ENCODE measurements at places on chromosomes 13 and 19.

GRCh38 chr13:25939961-25940687, 111.7 kb downstream of the SHISA2 start:
- DNase-seq: no peak

- DNase-seq: no peak
Measured at GRCh38 chr13:41702540-41702939, 245.2 kb downstream of the RGCC start.

GRCh38 chr13:98722958-98723357, 29.5 kb downstream of the SLC15A1 start:
- no peak for DNase-seq

DNA sequence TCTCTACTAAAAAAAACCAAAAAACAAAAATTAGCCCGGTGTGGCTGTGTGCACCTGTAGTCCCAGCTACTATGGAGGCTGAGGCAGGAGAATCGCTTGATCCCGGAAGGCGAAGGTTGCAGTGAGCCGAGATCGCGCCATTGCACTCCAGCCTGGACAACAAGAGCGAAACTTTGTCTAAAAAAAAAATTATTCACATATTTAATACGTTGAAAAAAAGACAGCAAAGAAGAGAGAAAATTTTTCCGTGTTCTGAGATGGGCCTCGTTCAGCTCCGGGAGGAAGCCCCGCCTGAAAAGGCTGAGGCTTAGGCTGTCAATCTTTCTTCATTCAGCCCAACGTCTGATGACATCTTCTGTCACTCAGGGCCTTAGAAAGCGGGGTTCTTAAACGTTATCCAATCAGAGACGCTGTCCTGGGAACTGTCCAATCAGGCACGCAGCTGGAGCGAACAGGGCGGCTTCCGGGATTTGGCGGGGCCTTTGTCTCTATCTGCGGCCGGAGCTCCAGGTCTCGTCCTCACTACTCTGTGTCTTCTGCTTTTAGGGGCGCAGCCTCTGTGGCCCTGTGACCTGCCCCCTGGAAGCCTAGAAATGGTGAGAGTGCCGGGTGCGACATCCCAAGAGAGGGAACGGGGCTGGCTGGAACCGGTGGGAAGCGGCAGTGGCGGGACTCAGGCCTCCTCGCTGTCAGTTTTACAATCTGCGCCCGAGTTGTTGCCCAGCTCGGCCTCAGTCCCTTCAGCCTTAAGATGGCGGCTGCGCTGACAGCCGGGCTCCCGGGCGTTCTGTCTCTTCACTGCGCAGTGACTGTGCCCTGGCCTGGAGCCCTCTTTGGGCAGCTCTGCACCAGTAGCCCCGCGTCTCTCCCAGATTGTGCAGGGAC, at the start of gene ZNF726:
TSS of gene ZNF726 (plus strand) at position 485 of the 885 bp plus-strand sequence. CDS start at position 594, 109 bp downstream.
- DNase-seq: peak; percentile 52

DNA sequence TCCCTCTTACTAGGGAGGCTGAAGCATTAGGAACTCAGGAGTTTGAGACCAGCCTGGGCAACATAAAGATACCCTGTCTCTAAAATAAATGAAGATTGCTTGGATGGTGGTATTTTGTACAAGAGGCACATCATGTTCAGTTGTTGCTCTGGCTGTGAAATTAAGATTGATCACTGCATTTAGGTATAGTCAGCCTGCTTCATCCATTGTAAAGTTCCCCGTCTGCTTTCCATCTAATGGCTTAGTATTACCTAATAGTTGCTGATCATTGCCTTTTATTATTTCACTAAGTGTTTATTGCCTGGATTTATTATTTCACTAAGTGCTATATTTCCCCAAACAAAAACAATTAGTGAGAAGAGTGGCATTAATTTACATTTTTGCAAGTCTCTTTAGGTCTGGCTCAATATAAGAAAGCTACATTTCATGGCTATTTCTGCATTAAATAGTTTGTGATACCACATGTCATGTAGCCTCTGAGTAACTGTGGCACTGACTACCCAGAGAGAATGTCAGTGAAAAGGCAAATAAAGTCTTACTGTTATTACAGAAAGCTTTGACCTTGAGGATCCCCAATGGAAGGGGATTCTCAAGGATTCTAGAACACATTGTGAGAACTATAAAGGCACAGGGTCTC, 45.0 kb upstream of the ZMYM5 start:
- DNase-seq: no peak

DNA sequence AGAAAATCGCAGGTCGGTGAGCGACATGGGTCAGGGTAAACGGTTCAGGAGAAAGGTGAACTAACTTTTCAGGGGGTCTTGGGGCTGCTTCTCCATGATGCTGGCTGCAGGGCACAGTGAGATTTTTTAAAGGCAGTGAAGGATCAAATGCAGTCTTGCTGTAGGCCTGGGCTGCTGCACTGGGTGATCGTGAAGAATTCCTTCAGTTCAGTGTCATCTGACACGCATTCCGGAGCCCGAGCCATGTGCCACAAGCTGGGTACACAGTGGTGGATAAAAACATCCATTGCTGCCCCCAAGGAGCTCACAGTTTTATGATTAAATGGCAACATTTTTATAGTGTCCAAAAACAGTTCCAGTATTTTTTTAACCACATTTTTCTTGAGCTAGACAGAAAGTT, 56.3 kb upstream of the GPR12 start:
- DNase-seq: no peak

GRCh38 chr13:81224209-81224833, 883.4 kb upstream of the SPRY2 start:
- DNase-seq: no peak

DNA sequence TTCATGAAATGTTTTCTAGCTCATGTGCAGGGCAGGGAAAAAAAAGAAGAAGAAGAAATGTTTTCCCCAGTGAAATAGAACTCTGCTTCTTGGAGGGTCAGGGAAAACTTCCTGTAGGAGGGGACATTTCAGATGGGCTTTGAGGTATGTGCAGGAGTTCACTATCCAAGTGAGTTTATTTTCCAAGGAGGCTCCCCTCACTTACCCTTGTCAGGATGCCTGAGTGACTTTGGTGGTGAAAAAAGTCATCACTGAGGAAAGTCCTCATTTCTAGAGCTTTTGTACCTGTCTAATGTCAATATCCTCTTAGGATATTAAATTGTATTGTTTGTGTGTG, 656 bp upstream of the C3 start:
- no peak for DNase-seq

- no peak for DNase-seq
Measured at GRCh38 chr13:86357106-86357505, 557.9 kb upstream of the SLITRK6 start.

GRCh38 chr19:3459089-3459881, 21.0 kb downstream of the SMIM24 start:
- DNase-seq: no peak

GRCh38 chr13:35159041-35159440, 217.0 kb downstream of the NBEA start:
- DNase-seq: no peak

DNA sequence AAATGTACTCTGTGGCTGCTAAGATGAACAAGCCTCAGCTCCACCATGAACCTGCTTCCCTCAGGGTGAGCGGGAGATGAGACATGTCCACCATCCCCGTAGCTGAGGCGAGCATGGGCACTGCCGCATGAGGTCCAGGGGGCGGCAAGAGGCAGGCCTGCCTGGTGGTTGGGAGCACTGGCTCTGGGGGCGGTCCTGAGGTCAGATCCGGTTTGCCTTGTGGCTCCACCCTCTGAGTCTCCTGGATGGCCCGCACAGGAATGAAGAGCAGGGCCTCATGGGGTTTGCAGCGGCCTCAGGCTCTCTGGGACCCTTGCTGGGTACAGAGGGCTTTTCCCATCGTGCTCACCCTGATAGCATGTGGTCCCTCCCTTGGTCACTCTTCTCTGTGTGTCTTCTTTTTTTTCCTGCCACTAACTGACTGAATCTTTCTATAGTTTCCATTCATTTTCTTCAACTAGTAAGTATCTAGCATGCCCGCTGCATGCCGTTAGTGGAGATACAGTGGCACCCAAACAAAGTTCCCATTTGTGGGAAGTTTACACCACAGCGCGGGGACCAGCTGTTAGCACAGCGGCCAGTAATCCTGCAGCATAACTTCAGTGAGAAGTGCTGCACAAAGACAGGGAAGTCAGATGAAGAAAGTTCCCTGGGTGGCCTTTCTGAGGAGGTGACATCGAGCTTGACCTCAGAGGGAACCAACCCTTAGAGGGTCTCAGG, 37.3 kb downstream of the CAPN12 start:
- no peak for DNase-seq

- DNase-seq: no peak
Measured at GRCh38 chr19:56547535-56547934, 8.8 kb downstream of the ZFP28 start.

DNA sequence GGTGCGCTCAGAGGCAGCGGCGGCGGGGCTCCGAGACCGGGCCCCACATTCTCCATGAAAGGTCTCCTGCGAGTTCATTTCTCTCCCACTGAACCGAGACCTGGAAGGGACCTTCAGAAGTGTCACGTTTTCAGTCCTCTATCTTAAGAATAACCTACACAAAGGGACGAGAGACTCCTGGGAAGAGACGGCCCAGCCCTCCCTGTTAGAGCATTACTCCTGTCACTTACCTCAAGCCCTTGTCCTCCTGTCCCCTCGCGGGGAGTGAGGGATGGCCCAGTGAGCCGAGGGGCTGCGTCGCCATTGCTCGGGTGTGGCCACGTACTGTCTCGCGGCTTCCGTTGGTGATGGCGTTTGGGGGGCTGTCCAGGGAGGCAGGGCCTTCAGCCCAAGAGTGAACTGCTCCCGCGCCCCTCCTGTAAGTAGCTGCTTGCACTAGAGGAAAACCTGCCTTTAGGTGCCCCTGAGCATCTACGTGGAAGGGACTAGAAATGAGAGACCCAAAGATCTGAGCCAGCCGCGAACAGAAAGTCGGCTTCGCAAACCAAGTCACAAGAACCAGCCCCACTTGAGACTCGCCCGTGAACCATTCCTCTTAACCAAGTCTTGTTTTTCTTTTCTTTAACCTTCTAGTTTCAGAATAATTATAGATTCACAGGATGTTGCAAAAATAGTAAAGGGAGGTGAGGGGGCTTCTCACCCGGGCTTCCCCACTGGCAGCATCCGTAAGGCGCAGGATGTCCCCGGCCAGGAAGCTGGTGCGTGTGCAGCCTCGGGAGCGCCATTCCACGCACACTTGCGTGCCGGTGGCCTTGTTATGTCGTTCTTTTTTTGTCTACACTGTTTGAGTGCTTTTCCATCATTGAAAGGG, 21.1 kb upstream of the NDUFS7 start:
- no peak for DNase-seq

DNA sequence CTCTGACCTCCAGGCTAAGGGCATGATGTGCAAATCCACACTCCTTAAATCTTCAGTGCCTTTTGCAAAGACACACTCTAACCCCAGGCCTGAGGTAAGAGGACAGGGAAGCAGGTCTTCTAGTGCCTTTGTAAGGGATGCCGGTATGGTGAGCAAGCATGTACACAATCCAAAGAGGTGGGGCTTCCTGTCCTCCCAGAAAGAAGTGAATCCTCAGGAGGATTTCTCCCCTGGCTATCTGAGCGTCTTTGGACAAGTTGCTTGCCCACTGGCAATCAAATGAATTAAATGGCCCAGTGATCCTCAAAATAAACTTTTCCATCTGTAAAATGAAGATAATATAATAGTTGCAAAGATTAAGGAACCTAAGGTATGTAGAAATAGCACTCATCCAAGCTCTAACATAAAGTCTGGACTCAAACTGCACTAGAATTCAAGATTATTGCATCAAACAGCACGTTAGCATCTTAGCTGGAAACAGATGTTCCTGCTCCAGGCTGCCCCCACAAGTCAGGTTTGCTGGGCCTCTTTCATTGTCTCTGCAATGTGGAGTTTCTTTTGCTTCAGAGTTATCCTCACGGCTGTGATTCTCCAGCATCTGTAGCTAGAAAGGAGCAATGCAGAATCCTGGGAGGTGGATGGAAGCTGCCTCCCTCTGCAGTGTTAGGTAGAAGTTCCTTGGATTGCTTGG, 249.6 kb downstream of the TSHZ3 start:
- DNase-seq: no peak

GRCh38 chr19:22832031-22832762, at the start of gene ZNF723:
Gene ZNF723, plus strand, starts transcription at chr19:22832291. Its CDS starts 89 bp downstream, at chr19:22832380.
- DNase-seq: no peak

DNA sequence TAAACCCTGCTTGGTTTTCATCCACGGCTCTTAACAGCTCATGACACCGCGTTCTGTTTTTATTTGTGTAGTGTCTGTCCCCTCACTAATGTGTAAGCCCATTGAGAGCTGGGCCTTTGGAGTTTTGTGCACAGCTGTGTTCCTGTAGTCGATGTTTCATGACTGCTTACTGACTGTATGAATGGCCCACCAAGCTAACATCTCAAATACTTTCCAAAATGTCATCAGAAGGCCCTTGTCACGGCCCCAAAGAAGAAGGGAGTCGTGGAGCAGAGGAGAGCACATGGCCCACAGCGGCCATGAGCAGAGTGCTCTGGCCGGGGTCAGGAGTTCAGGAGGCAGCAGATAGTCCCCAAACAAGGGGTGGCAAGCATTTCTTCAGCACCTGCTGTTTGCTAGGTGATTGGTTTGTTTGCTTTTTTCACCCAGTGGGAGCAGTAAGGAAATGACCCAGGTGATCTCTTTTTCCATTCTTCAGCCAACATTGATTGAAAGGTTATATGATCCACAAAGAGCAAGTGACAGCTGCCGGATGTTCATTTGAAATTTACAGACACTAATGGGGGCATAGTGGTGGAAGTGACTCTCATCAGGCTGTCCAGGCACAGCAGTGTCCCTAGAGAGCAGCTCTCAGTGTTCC, 315.2 kb downstream of the ATP8A2 start:
- peak; percentile 93 for DNase-seq

DNA sequence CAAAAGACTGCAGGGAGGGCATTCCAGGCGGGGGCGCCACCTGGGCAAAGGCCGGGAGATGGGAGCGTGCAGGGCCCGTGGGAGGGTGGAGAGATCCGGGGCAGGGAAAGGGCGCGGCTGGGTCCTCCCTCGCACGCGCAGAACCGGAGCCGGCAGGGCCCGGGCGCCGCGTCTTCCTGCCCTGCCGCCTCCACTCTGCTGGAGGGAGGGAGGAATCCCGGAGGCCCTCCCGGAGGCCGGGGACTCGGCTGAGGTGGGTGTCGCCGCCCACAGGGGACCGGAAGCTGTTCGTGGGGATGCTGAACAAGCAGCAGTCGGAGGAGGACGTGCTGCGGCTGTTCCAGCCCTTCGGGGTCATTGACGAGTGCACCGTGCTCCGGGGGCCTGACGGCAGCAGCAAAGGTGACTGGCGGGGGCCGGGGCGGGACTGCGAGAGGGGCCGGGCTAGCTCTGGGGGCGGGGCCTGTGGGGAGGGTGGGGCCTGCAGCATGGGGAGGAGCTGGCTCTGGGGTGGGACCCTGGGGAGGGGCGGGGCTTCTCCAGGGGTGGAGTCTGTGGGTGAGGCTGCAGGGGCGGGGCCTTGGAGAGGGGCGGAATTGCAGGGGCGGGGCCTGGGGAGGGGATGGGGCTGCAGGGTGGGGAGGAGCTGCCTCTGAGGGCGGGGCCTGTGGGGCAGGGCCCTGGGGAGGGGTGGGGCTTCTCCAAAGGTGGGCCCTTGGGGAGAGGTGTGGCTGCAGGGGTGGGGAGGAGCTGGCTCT, 51.3 kb downstream of the CELF5 start:
- peak; percentile 69 for DNase-seq

GRCh38 chr13:27273658-27274425, 3.2 kb downstream of the RASL11A start:
- DNase-seq: no peak

GRCh38 chr19:5130371-5131030, 161.6 kb downstream of the KDM4B start:
- DNase-seq: no peak

Data from SHP77 treated with DMSO at 0.1 percent for 48 hours (cell line).